AG09309 (cell line): ENCODE measurements at places on chromosomes 6 and 20.

DNA sequence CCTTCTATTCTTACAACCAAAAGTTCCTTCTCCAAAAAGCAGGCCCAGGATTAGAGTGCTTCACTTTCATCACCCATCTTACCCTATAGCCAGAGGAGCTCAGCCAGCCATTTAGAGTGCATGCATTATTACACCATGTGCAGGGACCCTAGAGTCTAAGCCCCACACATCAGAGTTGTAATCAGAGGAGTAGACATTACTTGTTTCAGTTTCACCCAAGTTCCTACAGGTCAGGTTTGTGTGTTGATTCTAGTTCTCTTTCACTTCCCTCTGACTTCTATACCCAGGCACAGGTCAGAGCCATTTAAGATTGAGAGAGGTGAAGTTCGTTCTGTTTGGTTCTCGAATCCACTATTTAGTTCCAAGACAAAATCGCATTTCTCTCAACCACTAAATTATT, 16.3 kb upstream of the ARFGEF3 start:
- no peak for DNase-seq

- DNase-seq, result no peak
Measured at GRCh38 chr6:139254196-139254595, 37.6 kb downstream of the TXLNB start.

DNA sequence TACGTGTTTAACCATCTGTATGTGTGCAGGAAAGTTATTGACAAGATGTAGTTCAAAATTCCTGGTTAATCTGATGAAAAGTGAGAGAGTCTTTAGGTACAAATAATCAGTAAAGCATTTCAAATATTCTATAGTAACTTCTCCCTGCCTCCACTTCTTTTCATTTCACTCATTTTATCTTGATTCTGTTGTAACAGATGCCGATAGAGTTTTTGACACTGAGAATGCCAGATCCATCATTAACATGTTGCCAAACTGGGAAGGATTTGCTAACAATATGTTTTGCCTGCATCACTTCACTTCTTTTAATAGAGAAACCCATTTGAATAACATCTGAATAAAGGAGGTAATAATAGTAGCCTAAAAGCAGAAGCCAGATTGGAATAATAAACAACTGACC, 20.4 kb upstream of the DEFB112 start:
- DNase-seq, result no peak

- DNase-seq, result no peak
Measured at GRCh38 chr6:49457771-49458170, 5.3 kb downstream of the MMUT start.
